NCI-H345 (cell line): ENCODE measurements at places on chromosomes 11 and 22.

GRCh38 chr22:28703436-28703835 is 23.8 kb upstream of the TTC28 start:
- DNase-seq, result no peak

DNA sequence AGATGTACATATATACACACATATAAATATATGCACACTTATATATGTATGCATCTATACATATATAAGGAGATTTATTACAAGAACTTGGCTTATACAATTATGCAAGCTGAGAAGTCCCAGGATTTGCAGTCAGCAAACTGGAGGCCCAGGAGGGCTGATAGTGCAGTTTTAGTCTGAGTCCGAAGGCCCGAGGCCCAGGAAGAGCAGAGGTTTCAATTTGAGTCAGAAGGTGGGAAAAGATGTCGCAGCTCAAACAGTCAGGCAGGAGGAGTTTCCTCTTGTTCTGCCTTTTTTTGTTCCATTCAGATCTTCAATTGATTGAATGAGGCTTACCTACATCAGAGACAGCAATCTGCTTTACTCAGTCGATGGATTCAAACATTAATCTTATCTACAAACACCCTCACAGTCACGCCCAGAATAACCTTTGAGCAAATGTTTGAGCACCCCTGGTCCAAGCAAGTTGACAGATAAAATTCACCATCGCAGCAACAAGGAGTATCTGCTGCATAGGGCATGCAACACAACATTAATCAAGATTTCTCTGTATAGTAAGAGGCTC is 4.0 kb upstream of the SGSM1 start:
- no peak for DNase-seq

GRCh38 chr22:23613193-23613972 is 18.7 kb downstream of the DRICH1 start:
- no peak for DNase-seq

- DNase-seq, result no peak
Observed at GRCh38 chr11:122491509-122491908, 164.0 kb upstream of the UBASH3B start.

DNA sequence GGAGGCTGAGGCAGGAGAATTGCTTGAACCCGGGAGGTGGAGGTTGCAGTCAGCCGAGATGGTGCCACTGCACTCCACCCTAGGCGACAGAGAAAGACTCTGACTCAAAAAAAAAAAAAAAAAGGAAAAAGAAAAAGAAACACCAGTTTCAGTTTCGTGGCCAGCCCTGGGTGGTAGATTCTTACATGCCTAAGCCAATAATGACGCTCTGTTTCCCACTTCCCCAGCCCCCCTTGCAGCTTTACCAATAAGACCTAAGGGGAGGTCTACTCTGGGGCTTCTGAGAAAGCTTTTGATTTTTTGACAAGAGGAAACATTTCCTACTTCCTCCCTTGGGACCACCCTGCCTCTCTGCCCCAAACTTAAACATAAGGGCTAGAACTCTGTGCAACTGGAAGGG is 30.0 kb upstream of the PTPRJ start:
- DNase-seq, result no peak

DNA sequence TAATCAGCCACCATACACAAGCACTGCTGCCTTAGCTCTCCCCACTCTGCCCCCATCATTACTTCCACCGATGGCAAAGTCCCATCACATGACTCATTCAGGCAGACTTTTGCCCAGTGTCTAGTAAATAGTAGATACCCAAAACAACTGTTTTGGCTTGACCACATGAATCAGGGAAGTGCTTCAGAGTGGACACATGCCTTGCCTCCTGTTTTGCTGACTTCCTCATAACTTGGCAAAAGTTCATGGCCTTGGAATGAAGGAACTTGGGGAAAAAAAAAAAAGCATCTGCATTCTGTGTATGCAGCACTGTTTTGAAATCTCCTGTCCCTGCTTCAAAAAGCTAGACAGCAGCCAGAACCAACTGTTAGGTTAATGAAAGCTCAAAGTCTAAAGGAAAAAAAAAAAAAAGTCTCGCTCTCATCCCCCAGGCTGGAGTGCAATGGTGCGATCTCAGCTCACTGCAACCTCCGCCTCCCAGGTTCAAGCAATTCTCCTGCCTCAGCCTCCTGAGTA is 335.3 kb downstream of the FAM181B start:
- DNase-seq, result no peak

DNA sequence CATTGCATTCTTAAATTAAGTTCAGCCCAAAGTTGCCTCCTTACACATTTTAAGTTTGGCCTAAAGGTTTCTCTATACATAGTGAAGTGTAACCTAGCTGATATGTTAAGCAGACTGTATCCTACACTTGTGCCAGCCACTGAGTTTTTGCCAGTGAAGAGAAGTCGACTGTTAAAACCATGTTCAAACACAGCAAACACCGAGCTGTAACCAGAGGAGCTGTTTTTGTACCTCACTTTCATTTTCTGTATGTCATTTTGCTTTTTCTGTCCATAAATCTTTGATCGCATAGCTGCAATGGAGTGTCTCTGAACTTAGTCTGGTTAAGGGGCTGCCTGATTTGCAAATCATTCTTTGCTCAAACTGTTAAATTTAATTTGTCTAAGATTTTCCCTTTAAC is 403.7 kb downstream of the LUZP2 start:
- no peak for DNase-seq

- no peak for DNase-seq
Observed at GRCh38 chr22:21845558-21846453, 21.6 kb downstream of the MAPK1 start.
